Activated CD8-positive, alpha-beta memory T cell treated with anti-CD3 and anti-CD28 coated beads for 1 hour (primary cell): ENCODE measurements at places on chromosomes 3 and 15.
A peak's percentile ranks its signal among the peaks of the same experiment; 100 is the strongest.

DNA sequence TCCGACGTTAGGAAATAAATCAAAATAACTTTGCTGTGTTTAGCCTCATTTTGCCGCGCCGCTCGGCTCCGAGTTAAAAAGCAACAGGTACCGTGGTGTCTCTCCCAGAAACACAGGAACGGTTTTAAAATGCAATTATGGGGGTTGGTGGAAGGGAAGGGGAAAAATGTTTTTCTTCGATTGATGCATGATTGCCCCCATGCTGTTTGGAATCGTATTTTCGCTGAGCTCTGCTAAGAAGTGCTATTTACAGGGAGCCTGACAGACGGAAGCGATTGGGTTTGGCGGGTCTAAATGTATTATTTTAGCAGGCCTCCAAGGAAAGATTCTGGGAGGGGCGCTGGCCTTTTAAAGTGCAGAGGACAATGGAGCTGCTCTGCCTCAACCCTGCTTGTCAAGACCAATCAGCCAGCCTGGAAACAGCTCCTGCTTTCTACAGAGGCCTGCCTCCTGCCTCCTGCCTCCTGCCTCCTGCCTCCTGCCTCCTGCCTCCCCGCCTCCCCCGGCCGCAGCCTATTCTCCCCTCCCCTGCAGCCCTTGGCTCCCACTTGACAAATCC lies 156.7 kb upstream of the TLE3 start:
- no peak for DNase-seq

DNA sequence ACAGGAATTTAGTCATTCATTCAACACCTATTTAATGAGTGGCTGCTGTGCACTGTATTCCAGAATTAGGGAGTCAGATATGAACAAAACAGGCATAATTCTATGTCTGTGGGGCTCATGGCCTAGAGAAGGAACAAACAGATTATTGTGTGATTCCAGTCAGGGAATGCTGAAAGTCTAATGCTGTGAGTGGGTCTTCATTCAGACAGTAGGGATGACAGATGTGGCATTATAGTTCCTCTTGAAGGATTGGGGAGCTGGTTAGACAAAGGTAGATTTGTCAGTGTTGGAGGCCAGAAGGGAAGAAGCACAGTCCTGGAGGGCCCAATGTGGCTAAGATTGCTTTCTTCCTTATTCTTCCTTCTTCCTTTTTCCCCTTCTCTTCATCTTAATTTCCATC lies 226.4 kb upstream of the EIF1B start:
- no peak for DNase-seq

GRCh38 chr3:14412831-14413380 lies 10.5 kb downstream of the SLC6A6 start:
- no peak for DNase-seq

- peak; percentile 99 for DNase-seq
Observed at GRCh38 chr15:66497502-66498455, at the start of gene SNAPC5. SNAPC5 (minus strand) TSS chr15:66497762; CDS start chr15:66497731, 31 bp downstream.

GRCh38 chr3:133805384-133805701 lies 272 bp upstream of the SRPRB start:
- no peak for DNase-seq

DNA sequence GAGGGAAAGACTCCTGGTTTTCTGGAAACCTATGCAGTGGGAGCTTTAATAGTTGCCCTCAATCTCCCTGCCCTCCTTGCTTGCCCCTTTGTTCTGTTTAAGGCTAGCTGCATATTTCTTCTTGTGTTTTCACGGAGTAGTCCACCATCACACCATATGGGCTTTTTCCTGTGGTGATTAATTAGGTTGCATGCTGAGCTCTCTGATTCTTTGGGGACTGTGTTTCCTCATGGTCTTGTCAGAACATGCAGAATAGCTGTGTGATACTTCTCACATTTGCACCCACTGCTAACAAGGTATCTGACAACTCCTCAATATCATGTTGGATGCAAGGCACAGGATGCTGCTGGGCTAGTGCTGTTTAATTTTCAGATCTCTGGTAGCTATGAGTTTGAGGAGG lies 139.6 kb downstream of the PTPRG start:
- no peak for DNase-seq

- no peak for DNase-seq
Observed at GRCh38 chr15:82122746-82123400, 77.1 kb upstream of the MEX3B start.

- no peak for DNase-seq
Observed at GRCh38 chr3:187243933-187244524, 46.7 kb downstream of the RTP1 start.

GRCh38 chr3:149678351-149678950 lies 20.6 kb upstream of the WWTR1 start:
- DNase-seq = no peak

DNA sequence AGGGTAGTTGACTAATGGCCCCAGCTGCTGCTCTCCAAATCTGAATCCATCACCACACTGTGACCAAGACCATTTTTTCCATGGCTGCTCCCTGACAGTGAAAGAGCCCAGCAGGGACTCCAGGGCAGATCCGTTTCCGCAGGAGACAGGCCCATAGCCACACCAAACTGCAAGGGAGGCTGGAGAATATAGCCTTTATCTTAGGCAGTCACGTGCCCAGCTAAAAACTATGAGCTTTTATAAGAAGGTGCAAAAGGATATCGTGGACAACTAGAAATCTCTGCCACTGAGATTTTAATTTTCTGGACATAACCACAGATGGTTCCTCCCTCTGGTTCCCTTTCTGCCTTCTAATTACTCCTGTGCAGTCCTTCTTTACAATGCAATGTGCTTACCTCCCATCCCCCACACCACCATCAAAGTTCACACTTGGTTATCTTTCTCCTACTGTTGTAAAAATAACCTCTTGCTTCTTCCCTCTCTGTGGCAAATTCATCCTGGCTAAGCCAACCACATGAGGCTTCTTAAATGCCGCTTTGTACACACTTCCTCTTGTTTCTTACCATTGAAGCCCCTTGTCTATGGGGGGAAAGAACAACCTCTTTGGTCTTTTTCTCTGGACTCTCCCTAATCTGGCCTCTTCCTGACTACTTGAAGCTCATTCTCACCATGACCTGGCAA lies 233.7 kb downstream of the SHQ1 start:
- DNase-seq = no peak

GRCh38 chr3:119359476-119360326 lies 65.5 kb downstream of the ARHGAP31 start:
- no peak for DNase-seq

DNA sequence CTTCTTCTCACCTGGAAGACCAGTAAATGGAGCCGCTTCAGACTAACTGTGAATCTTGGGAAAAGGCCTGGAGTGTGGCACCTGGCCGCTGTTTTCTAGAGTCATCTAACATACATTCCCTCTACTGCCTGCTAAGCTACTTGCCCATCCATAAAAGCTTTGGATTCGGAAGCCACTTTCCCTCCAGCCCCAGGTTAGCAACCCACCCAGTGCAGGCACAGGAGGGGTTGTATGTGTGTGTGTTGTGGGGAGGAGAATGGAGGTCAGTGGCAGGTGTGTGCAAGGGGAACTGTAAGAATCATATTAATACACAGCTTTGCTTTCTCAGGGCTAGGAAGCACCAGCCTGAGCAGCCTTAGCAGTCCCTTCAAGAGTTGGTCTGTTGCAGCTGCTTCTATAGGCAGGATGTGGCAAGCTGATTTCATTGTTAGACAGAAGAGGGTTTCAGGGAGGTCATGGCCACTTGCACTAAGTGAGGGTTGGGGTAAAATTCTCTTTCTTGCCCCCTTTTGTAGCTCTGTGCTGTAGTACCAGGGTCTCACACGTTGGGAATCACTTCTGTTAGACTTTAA lies 8.9 kb downstream of the NSUN3 start:
- no peak for DNase-seq

GRCh38 chr3:184751204-184752040 lies 39.6 kb upstream of the MAGEF1 start:
- no peak for DNase-seq

GRCh38 chr15:25790000-25790660 lies 73.0 kb downstream of the ATP10A start:
- DNase-seq = no peak

- no peak for DNase-seq
Observed at GRCh38 chr3:126894475-126894874, 88.4 kb upstream of the PLXNA1 start.

DNA sequence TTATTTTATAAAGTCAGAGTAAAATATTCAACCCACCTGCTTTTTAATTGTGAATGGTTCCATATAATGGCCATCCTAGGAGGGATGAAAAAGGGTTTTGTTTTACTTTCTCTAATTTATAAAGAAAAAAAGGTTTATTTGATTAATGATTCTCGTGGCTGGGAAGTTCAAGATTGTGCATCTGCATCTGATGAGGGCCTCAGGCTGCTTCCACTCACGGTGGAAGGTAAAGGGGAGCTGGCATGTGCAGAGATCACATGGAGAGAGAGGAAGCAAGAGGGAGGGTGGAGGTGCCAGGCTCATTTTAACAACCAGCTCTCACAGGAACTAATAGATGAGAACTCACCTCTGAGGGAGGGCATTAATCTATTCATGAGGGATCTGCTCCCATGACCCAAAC lies 27.7 kb upstream of the TRA2B start:
- DNase-seq = no peak

DNA sequence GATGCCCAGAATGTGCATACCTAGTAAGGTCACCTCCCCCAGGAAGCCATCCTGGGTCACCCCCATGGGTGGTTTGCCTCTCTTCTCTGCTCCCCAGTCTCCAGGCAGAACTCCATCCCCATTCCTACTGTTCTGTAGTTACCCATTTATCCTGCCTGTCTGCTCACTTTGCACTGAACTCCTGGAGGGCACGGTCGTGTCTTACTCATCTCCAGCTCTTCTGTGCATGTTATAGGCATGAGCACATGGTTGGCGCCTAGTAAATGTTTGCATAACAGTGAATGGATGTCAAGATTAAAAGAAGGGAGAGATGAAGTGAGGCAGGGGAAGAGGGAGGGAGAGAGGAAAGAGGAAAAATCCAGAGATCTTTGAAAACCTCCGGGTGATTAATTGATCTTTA lies 208.4 kb upstream of the TRIM42 start:
- no peak for DNase-seq

- DNase-seq = no peak
Observed at GRCh38 chr15:100733101-100733842, 130.9 kb downstream of the ASB7 start.

DNA sequence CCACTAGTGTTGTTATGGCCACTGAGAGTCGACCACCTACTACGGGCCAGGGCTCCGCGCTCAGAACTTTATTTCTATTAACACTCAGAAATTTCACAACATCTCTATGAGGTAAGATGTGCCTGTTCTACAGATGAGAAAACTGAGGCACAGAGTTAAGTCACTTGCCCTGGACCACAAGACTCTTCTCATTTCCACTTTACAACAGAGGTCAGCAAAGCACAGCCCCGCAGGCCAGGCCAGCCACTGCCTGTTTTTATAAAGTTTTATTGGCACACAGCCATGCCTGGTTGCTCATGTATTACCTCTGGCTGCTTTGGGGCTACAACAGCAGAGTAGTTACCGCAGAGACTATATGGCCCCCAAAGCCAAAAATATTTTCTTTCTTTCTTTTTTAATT lies 503.6 kb downstream of the SHQ1 start:
- no peak for DNase-seq

DNA sequence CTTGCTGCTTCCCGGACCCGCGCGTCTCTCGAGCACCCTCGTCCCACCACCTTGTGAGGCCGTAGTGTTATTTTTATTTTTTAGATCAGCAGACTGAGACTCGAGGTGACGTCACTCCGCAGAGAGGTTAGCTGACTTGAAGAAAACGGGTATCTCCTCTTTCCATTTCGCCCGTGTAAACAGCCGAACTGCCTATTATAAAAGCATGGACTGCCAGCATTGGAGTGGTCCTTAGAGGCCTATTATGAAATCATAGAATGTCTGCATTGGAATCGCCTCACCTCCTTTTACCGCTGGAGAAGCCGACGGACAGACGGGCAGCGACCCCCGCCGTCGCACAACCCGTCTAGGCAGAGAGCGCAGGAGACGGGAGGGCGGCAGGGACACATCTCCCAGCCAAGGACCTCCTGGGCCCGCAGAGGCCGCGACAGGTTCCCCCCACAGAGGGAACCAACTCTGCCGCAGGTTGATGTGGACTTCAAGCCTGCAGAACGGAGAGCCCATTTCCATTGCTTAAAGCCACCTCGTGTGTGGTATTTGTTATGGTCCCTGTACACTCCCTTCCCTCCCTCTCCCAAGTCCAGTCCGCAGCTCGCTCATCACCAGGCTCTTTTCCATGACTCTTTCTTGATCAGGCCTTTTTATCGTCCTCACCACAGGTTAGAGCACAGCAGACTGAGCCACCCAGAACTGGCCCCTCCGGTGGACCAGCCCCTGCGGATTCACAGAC lies 540 bp upstream of the PPP1R2 start:
- no peak for DNase-seq

DNA sequence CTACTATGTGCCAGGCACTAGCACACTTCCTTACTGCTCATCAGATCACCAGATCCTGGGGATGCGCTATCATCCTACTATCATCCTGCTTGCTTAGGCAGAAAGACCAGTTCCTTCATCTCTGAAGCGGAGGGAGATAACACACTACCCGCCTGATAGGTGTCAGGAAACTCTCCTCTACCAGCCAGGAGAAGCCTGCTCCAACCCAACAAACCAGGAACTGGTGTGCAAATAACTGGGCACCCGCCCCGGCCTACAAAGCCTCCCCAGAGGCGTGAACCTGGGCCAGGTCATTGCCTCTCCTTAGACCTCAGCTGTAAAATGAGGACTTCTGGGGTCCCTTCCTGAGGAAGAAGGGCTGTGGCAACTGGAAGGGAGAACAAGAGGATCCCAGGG lies 61.5 kb downstream of the HOMER2 start:
- no peak for DNase-seq

DNA sequence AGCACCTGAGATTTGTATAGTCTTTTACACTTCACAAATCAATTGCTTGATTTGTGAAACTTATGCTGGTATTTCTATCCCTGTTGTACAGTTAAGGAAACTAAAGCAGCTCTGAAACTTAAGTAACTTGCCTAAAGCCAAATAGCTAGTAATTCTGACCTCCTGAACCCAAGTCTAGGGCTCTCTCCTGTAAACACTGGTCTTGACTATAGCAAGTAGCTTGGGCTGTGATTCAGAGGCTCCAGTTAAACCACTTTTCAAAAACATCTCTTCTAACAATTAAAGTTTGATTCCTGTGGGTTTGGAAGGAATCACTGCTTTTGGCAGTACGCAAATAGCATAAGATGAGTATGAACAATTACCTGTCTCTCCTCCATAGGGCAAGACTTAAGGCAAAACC lies 18.5 kb upstream of the CMTM8 start:
- no peak for DNase-seq

DNA sequence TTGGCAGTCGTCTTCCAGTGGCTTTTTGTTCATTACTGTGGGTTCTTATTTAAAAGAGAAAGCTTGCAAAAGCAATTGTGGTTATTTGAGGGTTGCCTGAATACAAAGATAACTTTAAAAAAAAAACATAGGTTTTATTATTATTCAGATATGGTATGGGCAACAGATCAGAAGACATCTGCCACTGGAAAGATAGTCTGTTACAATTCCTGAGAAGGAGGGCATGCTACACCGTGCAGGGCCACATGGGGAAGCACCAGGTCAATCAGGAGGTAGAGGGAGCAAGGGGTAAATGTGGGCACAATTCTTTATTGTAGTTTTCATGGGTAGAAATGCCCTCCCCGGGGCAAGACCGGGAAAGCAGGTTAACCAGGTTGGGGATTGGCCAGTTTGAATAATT lies 46.5 kb downstream of the BBS4 start:
- no peak for DNase-seq

GRCh38 chr3:158780766-158781165 lies 21.1 kb upstream of the MFSD1 start:
- DNase-seq = no peak

- DNase-seq = no peak
Observed at GRCh38 chr15:98999233-98999632, 8.4 kb downstream of the PGPEP1L start.

- DNase-seq = no peak
Observed at GRCh38 chr3:19937459-19938294, 3.7 kb upstream of the EFHB start.
